ENCODE measurements at places on chromosomes 11 and 22.

DNA sequence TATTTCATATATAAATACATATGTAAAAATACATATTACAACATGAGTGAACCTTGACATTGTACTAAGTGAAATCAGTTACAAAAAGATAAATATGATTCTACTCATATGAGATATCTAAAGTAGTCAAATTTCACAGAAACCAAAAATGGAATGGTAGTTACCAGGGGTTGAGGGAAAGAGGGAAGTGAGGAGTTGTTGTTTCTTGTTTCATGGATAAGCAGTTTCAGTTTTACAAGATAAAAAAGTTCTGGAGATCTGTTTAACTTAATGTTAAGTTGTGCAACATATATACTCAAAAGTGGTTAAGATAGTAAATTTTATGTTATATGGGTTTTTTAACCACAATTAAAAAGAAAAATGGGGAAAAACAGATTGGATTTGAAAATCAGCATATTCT, 107.7 kb downstream of the ELP4 start:
- no peak for DNase-seq

DNA sequence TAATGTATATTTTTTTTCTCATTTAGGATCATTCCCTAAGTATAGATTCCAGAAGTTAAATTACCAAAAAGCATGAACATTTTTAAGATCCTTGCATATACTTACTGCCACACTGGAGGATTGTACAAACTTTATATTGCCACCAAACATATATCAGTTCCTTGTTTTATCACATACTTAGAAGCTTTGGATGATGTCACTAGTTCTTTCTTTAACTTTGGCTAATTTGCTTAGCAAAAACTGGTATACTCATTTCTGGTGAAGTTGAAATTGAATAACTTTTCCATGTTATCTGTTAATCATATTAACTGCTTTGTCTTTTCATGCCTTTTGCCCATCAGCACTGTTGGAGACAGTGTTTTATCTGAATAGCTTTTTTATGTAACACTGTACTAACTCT, 31.6 kb upstream of the PRDM10 start:
- DNase-seq: no peak

- no peak for DNase-seq
Observed at GRCh38 chr22:24693379-24693778, 81.1 kb downstream of the PIWIL3 start.

GRCh38 chr11:121099885-121100284, 1.2 kb upstream of the TECTA start:
- no peak for DNase-seq

GRCh38 chr11:117641008-117641915, 155.8 kb downstream of the DSCAML1 start:
- DNase-seq: no peak

DNA sequence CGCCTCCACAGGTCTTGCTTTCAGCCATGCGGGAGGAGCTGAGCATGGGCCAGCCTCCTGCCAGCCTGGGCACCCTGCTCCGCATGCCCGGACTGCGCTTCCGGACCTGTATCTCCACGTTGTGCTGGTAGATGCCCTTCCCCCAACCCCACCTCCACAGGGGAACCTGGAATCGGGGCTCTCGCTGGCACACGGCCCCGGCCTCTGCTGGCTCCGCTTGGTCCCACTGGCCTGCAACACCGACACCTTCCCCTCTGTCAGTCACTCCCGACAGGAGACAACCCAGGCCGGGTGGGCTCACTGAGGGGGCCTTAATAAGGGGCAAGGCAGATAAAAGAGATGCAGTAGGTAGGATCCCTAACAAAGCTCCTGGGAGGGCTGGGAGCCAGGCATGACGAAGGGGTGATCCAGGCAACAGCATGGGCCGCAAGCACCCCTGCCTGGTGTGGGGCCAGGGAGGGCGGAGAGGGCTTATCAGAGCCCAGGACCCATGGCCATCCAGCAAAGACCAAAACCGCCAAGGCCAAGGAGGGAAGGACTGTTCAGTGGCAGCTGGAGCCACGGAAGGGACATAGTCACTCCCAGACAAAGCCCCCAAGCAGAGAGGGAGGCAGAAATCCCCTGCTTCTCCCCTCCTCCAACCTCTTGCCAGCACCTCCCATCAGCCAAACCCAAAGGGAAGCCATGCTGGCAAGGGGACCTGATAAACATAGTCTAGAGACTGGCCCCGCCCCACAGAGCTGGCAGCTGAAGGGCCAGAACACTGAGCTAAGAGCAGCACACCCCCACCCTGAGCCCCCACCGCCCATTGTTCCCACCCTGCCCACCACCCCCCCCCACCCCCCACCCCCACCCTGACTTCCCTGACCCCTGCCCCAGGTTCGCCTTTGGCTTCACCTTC, 8.0 kb downstream of the SLC22A12 start:
- DNase-seq: no peak

DNA sequence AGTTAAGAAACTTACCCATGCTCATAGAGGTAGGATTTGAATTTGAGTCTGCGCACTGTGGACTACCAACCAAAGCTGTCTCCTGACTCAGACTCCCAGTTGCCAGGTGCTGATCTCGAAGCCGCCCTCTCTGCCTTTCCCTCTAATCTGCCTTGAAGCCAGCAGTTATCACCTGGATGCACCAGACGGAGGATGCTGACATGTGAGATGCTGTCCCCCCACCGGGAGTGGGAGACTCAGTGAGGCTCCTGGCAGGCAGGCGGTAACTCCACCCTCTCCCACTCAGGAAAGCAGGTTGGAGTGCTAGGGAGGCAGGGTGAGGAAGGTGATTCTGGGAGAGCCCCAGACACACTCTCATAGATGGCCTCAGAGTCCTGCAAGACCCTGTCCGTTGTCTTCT, 40.4 kb downstream of the KIAA1671 start:
- DNase-seq: no peak

- no peak for DNase-seq
Observed at GRCh38 chr11:1484061-1484671, 2.4 kb downstream of the MOB2 start.

DNA sequence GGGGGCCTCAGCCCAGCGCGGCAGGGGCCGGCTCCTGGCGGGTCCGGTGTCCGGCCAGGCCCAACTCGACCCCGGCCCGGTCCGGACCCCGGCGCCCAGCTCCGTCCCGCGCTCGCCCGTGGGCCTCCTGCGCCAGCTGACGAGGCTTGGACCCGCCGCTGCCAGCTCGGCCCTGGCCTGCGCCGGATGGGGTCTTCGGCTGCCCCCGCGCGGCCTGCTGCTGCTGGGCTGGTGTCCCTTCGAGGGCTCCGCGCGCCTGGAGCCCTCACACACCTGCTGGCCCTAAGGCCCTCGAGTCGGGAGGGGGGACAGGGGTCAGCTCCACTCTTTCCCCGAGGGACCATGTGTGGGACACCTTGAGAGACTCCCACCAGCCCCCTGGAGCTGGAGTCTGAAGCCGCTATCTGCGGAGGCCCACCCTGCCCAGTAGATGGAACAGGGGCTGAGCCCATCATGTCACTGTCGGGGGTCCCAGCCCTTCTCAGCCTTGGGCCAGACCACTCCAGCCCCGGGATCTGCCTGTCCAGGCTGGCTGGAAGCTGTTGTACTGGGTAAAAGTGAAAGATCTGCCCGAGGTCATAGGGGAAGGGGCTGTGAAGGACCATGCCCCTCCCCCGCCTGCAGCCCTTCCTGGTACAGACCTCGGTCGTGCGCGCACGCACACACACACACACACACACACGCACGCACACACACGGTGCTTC, 768 bp upstream of the CDKN1C start:
- no peak for DNase-seq

GRCh38 chr11:44652901-44653644, 73.7 kb upstream of the TSPAN18 start:
- DNase-seq: no peak

- no peak for DNase-seq
Observed at GRCh38 chr11:3807909-3808860, at the start of gene PGAP2. PGAP2 (plus strand) TSS chr11:3808560; CDS start chr11:3811260, 2,700 bp downstream.

GRCh38 chr11:57216463-57216862, 20.6 kb downstream of the APLNR start:
- no peak for DNase-seq

- no peak for DNase-seq
Observed at GRCh38 chr22:38474003-38474607, 6.2 kb downstream of the KDELR3 start.

DNA sequence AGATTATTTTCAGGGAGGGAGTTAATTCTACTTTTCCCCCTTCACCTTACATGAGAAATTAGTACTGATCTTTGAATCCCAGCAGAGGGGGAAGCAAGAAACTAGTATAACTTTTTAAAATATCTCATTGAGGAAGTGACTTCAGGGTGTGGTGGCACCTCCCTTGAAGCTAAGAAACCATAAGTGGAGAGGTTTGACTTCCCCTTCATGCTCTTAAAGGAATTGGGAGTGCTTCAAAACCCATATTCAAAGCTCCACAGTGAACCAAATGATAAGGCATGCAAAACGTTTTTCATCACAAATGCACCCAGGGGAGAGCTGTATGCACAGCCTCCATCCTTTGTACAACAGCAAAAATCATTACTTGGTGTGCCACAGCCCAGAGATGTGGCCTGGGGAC, 540 bp downstream of the MS4A14 start:
- DNase-seq: no peak

DNA sequence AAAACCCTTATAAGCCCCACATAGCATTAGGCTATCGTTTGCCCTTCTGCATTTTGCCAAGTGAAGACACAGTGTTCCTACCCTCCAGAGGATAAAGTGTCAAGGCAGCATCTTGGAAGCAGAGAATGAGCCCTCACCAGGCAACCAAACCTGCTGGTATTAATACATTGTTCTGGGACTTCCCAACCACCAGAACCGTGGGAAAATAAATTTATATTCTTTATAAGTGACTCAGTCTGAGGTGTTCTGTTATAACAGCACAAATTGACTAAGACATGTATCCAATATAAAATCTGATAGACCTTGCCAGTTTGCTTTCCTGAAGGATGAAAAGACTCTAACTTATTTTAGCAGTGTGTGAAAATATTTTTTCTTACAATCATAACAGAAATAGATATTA, 792.5 kb upstream of the LRRC4C start:
- no peak for DNase-seq

GRCh38 chr11:9859554-9860305, 195.9 kb downstream of the SWAP70 start:
- DNase-seq: no peak

- no peak for DNase-seq
Observed at GRCh38 chr22:36853407-36854099, 7.3 kb upstream of the NCF4 start.

GRCh38 chr11:9714272-9714940, 50.5 kb downstream of the SWAP70 start:
- no peak for DNase-seq

GRCh38 chr11:113862435-113862834, 12.9 kb downstream of the USP28 start:
- no peak for DNase-seq

DNA sequence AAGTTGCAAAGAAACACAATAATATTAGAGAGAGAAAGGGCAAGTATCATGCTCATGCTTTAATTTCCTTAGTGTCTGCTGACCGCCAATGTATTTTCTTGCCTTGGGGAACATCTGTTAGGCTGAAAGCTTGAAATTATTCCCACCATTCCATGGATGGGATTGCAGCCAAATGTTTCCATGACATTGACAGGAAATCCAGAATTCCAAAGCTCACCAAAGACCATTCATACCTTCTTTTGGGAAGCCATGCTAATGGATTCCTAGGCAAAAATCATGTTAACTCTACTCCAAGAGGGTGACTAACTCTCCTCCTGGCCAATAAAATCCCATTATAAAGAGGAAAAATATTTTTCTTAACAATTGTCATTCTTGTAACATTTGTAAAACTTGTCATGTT, 661.4 kb upstream of the FAT3 start:
- no peak for DNase-seq

GRCh38 chr22:41240377-41241132, at the start of gene CHADL:
CHADL (minus strand) TSS chr22:41240931; CDS start chr22:41240881, 50 bp downstream.
- no peak for DNase-seq

DNA sequence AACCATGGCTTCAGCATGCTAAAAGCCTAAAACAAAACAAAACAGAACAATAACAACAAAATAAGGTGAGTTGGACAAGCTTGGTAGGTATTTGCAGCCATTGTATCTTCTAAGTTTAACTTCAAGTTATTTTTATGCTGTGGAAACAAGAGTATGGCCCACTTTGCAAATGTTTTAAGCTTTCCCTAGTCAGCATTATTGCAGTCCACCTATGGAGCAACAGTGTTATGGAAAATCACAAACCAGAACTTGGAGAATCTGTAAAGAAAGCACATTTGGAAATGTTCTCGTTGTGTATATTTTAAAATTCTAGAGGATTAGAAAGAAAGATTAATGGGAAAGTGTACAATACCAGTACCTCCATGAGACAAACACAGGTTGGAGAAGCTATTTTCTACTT, 7.4 kb upstream of the SLC5A12 start:
- DNase-seq: no peak

DNA sequence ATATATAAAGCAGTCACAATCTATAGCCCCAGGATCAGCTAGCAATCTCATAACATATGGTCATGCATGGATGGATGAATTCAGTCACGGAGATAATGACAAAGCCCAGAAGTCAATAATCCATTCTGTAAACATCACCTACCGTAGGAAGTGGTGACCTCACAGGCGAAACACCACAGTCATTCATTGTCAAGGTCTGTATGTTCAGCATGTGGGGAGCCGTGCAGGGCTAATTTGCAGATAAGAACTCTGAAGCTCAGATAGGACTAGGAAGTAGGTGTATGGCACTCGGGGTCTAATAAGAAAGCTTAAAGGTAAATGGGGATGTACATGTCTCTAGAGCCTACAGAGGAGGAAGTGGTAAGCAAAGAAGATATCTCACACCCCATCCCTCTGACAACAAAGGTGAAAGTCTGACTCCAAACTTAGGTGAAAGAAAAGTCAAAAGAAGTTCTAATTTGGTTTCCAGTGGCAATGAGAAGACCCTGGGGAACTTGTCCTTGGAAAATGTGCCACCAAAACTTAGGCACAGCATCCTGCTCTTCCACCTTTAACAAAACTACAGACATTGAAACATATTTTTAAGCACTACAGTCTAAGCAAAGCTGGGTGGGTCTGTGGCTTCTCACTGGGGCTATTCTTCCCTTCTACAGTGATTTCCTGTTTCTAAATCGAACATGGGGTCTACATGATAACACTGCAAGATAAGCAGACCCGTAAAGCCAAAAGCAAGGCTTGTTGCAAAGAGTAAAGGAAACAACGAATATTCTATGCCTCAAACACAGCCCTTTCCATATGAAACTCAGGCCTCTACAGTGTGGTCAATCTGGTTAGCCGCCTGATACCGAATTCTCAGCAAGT, 5.2 kb downstream of the CRTAM start:
- DNase-seq: no peak
